Pons (tissue), 1 donor: ENCODE measurements at places on chromosomes 5 and 9.

- DNase-seq = no peak
Measured at GRCh38 chr9:133632806-133633680, 3.1 kb upstream of the DBH start.

- no peak for DNase-seq
Measured at GRCh38 chr9:92504881-92505280, 22.6 kb upstream of the ASPN start.

DNA sequence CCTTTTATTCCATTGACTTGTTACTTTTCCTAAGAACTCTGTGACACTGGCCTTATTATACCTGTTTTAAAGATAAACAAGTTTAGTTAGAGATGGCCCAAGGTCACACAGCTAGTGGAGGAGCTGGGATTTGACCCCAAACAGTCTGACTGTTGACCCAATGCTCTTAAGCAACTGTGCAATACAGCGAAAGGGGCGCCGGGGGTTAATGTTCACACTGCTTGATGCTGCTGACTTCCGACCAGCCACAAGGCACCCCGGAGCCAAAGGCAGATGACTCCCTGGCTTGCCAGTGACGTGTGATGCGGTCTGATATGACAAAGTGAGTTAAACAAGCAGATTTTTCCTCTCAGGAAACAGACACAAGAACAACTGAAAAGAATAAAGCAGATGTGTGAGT, 23.9 kb downstream of the PIK3R1 start:
- peak; percentile 84 for DNase-seq

DNA sequence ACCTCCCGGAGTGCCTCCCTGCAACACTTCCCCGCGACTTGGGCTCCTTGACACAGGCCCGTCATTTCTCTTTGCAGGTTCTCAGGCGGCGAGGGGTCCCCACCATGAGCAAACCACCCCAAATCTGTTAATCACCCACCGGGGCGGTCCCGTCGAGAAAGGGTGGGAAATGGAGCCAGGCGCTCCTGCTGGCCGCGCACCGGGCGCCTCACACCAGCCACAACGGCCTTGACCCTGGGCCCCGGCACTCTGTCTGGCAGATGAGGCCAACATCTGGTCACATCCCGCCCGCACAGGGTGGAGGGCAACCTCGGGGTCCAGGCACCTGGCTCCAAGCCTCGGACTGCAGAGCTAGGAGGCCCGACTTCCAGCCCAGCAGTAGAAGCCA, 776 bp upstream of the TERT start:
- no peak for DNase-seq

DNA sequence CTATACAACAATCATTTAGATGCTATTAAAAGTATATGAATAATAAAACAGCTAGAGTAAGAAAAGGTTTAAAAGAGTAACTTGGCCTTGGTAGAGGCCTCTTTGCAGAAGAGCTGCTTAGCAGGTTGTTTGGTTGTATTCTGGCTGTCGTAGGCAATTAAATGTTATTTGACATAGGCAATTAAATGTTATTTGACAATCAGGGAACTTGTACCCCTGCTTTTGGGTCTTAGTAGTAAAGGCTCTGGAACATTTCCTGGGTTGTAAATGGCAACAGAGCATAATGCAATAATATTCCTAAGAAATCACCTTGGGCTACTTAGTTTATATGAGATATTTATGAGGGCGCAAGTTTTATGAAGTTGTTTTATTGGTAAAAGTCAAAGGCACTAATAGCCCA, 84.4 kb upstream of the SLC28A3 start:
- no peak for DNase-seq

GRCh38 chr9:92973700-92974099, 26.4 kb downstream of the FGD3 start:
- no peak for DNase-seq

DNA sequence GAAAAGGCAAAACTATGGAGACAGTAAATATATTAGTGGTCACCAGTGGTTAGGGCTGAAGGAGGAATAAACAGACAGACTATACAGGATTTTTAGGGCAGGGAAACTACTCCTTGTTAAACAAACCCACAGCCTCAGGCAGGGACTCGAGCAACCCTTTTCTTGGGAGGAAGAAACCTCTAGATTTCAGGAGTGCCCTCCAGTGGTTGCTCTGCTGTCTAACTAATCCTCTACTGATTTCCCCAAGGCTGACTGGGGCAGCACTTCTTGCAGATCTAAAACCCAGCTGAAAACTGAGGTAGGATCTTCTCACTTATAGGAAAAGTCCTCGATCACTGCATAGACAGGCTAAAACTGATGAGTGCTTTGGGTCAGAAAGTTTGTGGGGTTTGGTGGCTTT, 176.8 kb downstream of the ISOC1 start:
- peak; percentile 32 for DNase-seq

DNA sequence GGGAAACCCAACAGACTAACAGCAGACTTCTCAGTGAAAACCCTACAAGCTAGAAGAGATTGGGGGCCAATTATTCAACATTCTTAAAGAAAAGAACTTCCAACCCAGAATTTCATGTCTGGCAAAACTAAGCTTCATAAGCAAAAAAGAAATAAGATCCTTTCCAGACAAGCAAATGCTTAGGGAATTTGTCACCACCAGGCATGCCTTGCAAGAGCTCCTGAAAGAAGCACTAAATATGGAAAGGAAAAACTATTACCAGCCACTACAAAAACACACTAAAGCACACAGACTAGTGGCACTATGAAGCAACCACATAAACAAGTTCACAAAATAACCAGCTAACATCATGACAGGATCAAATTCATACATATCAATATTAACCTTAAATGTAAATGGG, 131.1 kb downstream of the OR2K2 start:
- DNase-seq = no peak

DNA sequence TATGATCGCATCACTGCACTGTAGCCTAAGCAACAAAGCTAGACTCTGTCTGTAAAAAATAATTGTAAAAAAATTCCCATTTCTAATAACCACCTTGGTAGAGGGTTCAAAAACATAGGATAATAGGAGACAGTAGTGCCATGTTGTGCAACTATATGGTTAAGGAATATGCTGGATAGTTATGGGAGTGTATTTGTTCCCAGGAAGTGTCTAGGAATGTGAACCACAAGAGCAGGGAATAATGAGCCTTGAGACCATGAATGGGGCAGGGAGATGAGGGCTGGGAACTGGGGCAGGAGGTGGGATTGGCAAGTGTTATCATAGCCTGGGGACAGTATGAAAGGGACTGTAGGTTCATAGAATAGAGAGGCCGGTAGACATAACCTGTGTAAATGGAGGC, 50.4 kb downstream of the RUSC2 start:
- DNase-seq = no peak

GRCh38 chr5:179141867-179142266, 81.7 kb downstream of the ZNF354C start:
- no peak for DNase-seq

GRCh38 chr9:79664375-79664831, 92.6 kb downstream of the TLE4 start:
- no peak for DNase-seq

GRCh38 chr5:168364750-168365550, 73.5 kb downstream of the WWC1 start:
- DNase-seq = no peak

DNA sequence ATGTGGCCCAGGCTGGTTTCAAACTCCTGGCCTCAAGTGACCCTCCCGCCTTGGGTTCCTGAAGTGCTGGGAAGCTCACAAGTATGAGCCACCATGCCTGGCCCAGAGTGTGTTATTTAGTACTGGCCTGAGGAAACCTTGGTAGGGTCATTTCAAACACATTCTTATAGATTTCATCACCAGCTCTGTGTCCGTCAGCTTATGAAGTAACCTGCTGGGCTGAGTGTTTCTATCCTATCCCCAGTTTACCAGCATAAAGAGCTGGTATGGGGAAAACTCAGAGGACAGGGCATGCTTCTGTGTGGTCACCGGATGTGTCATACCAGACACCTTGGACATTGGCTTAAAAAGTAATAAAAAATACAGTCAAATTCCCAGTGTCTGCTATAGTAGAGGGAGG, 45.3 kb downstream of the PTPN3 start:
- no peak for DNase-seq

GRCh38 chr5:154587123-154588026, 109.3 kb upstream of the HAND1 start:
- no peak for DNase-seq

GRCh38 chr9:135363596-135363995, 116.0 kb upstream of the PPP1R26 start:
- no peak for DNase-seq

- DNase-seq = no peak
Measured at GRCh38 chr5:31378838-31379237, 153.1 kb downstream of the DROSHA start.

DNA sequence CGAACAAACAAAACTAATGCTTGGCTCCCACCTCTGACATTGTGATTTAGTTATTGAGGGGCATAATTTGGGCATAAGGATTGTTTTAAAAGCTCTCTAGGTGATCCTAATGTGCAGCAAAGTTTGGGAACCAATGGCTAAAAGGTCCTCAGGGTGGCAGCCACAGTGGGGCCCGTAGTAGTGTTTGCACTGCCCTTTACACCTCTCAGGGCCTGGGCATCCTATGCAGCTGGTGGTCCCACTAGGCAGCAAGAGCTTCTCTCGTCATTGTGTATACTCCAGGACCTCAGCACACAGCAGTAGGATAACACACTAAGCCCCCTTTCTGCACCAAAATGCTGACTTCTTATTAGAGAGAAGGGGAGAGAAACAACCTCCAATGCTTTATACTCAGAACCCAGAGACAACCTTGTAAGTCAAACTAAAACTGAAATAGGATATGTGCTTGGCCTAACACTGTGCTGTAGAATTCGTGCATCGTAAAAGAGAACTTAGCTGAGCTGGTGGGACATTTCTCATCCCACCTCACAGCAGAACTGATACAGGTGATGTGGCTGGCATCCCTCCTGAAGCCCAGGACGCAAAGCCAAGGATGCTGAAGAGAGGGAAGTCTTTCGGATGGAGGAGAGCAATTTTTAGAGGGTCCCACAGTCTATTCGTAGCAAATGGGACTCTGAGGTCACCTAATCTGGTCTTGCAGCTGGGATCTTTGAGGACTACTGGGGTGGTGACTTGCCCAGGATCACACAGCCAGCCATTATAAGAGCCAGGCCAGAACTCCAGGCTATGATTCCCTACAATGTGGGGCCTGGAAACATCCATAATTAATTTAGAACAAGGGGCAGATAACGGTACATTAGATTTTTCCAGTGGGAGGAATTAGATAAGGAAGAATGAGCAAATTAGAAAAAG, 1.2 kb downstream of the GLRX start:
- DNase-seq = no peak
